ENCODE measurements at places on chromosomes 12 and 14.

- no peak for DNase-seq
Observed at GRCh38 chr12:65879878-65880277, 55.6 kb downstream of the HMGA2 start.

DNA sequence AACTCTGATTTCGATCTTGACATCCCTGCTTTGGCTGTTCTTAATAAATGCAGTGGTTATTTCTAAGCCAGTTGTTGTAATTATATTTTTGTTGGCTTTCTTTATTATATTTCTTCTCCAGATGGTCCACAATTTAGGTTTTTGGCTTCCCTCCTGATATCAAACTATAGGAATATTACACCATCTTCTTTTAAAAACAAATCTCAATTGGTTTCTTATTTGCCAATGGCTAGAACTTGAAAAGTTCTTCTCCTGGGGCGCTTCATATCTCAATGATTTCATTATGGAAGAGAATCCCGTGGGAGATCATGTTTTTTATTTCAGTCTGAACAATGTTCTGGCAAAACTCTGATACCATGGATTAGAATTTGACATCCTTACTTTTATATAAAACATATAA is 292.3 kb downstream of the FLRT2 start:
- DNase-seq, result no peak

GRCh38 chr12:96227365-96228106 is 33.4 kb downstream of the ELK3 start:
- no peak for DNase-seq

- no peak for DNase-seq
Observed at GRCh38 chr14:105888151-105888550, 361.8 kb downstream of the TMEM121 start.

- no peak for DNase-seq
Observed at GRCh38 chr12:104769144-104769561, 188.9 kb downstream of the SLC41A2 start.

DNA sequence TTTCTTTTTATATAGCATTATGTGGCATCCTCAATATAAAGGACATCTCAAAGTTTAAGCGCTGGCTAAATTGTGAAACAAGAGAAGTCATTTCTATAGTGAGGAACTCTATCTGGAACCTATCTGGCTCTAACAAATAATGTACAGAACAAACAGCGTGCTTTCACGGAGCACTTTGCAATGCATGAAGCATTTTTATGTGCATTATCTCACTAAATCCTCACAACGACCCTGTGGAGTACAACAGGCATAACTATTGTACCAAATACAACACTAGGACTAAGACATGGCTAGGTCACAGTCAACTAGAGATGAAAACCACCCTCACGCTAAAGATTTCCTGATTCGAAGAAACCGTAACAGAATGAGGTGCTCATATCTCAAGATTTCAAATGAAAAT is 8.6 kb downstream of the SPPL3 start:
- DNase-seq, result no peak

- DNase-seq, result no peak
Observed at GRCh38 chr12:128840862-128841468, 12.3 kb upstream of the GLT1D1 start.

GRCh38 chr14:55248411-55248810 is 22.8 kb upstream of the FBXO34 start:
- DNase-seq, result no peak

- no peak for DNase-seq
Observed at GRCh38 chr14:20622816-20623291, 18.6 kb downstream of the OR6S1 start.

GRCh38 chr14:72118841-72119240 is 186.6 kb downstream of the RGS6 start:
- DNase-seq, result no peak

DNA sequence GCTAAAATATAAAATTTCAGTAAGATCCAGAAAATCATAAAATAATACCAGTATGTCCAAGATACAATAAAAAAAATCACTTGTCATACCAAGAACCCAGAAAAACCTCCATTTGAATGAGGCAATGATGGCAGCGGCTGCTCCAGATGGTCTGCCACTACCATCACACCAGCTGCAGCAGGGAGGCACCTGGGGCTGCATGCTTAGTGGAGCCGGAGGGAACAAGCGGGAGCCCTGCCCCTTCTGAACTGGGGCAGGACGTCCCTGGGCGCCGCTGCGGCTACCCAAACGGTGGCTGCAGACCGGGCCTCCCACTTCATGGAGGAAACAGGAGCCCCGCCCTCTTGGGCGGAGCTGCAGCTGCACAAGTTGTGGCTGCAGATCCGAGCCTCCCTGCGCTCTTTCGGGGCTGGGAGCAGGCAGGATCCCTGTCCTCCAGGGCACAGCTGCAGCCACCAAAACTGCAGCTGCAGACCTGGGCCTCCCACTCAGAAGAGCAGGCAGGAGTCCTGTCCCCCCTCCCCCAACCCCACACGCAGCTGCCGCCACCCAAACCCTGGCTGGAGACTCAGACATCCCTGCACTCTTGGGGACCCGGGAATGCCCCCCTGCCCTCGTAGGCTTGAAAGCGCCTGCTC is 36.1 kb upstream of the OR5AU1 start:
- DNase-seq, result peak; percentile 17

DNA sequence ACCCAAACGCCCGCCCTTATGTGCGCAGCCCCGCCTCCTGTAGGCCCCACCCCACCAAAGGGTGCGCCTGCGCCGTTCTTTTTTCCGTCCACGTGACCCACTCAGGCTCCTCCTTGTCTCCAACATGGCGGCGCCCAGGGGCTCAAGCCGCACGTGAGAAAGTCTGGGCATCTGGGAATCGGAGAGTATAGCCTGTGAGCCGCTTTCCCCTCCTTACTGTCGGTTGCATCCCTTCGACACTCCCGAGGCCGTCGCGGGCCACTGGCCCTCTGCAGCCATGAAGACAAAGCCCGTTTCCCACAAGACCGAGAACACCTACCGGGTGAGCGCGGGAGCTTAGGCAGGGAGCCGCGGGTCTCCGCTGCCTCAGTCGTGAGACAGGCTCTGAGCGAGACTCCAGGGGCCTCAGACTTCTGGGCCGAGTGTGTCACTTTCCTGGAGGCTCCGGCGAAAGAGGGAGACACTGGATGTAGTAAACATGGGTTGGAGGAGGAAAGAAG is at the start of gene UTP20:
Gene UTP20, plus strand, starts transcription at position 100 of the 500 bp plus-strand sequence. Its CDS starts 178 bp downstream, at position 278.
- DNase-seq, result peak; percentile 88

DNA sequence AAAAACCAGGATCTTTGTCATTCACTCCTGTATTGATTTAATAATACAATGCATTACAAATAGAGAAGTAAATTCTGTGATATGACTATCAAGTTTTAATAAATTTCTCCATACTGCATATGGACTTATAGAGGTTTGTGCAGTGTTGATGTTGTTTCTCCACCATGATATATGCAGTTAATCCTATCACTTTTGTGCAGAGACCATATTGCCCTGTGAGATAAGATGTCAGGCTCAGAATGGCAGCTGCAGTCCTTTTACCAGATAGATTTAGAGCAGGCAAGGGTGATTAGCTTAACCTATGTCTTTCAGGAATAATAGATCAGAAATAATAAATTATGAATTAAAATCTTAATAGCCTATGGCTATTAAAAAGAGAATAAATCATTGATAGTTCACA is 38.6 kb upstream of the KCNJ8 start:
- no peak for DNase-seq

DNA sequence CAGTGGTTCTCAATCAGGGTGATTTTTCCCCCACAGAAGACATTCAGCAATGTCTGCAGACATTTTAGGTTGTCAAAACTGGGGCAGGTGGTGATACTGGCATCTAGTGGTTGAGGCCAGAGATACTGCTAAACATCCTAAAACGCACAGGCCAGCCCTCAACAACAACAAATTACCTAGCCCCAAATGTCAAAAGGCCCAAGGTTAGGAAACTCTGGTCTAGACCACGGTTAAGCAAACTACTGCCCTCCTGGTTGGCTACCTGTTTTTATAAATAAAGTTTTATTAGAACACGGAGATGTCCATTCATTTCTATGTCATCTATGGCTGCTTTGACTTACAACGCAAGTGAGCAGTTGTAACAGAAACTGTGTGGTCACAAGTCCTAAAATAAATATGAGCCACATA is 186.7 kb downstream of the EFCAB11 start:
- DNase-seq, result peak; percentile 46

- DNase-seq, result no peak
Observed at GRCh38 chr12:27623645-27624044, 72.6 kb upstream of the REP15 start.

GRCh38 chr12:47949441-47950341 is 13.7 kb upstream of the TMEM106C start:
- DNase-seq, result peak; percentile 48

- no peak for DNase-seq
Observed at GRCh38 chr12:108505129-108505528, 9.9 kb upstream of the FICD start.

GRCh38 chr14:102492531-102492910 is 17.1 kb downstream of the ANKRD9 start:
- DNase-seq, result no peak

DNA sequence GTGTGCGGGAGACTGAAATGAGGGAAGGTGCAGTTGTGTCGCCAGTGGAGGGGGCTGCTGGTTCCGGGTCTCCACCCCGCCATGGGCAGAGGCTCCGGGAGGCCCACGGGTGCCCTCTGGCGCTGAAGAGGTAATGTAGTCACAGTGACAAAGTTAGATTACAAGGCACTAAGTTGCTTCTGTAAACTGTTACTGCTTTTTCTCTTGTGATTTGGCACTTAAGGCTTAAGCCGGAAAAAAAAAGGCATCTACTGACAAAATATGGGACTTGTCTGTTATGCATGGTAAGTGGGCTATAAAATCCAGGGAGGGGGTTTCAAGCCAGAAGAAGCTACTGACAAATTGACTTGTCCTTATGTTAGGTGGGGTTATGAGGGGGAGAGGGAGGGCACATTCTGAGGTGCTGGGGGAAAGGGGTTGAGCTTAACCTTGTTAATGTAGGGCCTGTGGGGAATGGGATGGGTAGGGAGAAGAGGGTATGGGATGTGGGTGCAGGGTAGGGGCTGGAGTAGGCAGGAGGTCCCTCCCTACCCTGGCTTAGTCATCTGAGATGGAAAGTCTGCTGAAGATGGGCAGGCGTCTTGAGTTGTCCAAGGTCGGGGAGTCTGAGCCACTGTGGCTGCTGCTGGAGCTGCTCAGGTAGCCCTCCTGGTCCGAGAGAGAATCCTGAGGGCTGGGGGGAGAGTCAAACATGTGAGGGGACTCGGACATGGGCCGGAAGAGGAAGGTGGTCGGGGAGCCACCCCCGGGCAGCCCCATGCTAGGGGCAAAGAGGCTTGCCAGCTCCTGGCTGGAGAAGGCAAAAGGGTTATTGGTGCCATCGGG is 3.7 kb downstream of the ZFP36L1 start:
- DNase-seq, result peak; percentile 72

- no peak for DNase-seq
Observed at GRCh38 chr12:66916189-66916588, 237.3 kb upstream of the GRIP1 start.

- DNase-seq, result peak; percentile 74
Observed at GRCh38 chr14:79278798-79279644, 932.3 kb downstream of the DIO2 start.

DNA sequence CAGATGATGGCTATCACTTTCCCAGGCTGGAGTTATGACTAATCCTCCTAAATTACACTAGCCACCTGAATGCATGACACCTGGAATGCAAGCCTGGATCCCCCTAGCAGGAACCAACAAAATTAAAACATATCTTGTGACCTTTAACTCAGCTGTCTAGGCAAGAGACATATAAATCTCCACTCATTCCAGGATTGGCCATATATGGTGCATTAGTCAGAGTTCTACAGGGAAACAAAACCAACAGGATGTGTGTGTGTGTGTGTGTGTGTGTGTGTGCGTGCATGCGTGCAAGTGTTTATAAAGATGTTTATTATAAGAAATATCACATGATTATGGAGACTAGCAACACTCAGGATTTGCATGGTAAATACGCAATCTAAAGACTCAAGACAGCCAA is 212.8 kb downstream of the KIF21A start:
- no peak for DNase-seq

DNA sequence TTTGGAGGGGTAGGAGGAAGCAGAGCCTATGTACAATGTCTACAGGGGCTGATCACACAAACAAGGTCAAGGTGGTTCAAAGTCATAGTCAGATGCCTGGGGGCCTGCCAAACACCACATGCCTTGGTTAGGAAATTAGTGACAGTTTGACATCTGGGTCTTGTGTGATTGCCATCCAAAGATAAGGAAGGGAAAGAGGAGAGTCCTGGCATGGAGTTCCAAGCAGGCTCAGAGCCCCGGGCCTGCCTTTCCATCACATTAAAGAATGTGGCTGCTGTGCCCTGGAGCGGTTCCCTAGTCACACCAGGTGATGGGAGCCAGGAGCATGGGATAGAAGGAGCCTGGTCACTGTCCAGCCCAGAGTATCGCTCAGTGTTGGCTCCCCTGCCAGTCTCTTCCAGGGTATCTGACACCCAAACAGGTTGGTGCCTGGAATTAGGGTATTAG is 53.6 kb upstream of the BCL2L14 start:
- DNase-seq, result no peak

- DNase-seq, result no peak
Observed at GRCh38 chr12:5507944-5508343, 76.0 kb downstream of the NTF3 start.

- no peak for DNase-seq
Observed at GRCh38 chr14:32627545-32628298, 298.6 kb downstream of the AKAP6 start.

DNA sequence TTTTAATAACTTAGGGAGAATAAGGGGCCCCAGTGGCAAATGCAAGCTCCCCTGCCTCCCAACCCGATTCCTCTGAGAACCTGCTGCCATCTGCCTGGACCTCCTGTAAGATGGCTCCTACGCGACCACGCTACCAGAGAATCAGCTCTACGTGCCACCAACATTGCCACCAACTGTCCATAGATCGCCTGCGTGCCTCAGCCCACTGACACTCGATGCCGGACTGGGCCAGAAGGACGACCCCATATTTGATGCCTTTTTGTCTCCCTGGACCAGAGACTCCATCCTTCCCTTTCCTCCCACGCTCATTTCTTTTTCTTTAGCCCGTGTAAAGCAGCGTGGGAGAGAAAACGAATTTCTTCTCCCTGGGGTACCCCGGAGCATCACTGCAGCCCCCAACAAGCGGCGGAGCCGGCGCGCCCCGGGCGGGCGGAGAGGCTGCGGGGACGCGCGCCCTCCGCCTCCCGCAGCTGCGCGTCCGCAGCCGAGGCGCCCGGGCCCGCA is 565 bp upstream of the KLHL42 start:
- DNase-seq, result peak; percentile 33

GRCh38 chr14:101709962-101710931 is 51.3 kb upstream of the PPP2R5C start:
- no peak for DNase-seq

- DNase-seq, result no peak
Observed at GRCh38 chr14:63650256-63650952, 8.7 kb upstream of the WDR89 start.

DNA sequence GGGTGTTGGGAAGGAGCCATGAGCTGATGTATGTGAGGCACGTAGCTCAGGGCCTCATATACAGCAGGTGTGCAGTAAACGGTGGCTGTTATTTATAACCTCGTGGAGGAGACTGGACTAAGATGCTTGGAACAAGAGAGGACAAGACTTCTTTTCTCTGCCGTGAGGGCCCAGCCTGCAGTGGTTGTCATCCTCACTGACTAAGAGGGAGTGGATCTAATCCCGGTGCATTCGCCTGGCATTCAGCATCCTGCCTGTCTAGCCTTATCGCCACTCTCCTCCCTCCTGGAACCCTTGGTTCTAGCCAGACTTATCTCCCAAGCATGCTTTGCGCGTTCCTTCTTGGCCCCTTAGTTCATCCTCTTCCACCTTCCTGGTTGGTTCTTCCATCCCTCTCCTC is 3.9 kb downstream of the TSPAN9 start:
- no peak for DNase-seq

- peak; percentile 83 for DNase-seq
Observed at GRCh38 chr14:93431036-93431670, 414 bp downstream of the UNC79 start.
